ENCODE measurements at places on chromosomes 1 and 21.

- DNase-seq: no peak
- peak overlapping the region; percentile 75 for H3K27ac ChIP-seq
- H3K4me3 ChIP-seq: peak overlapping the region; percentile 84
- H3K27me3 ChIP-seq: no peaks in the 10 kb centered on the region
Measured at GRCh38 chr1:149848340-149849110, 50.8 kb upstream of the BOLA1 start.

- no peak overlapping the region for H3K4me3 ChIP-seq
- H3K27ac ChIP-seq: peak overlapping the region; percentile 13
- peaks cover 5% of the 10 kb centered on the region for H3K4me1 ChIP-seq
- peaks cover 3% of the 10 kb centered on the region for H3K36me3 ChIP-seq
- no peak for DNase-seq
- no peaks in the 10 kb centered on the region for H3K27me3 ChIP-seq
Measured at GRCh38 chr1:226874579-226875425, 4.4 kb downstream of the PSEN2 start.

DNA sequence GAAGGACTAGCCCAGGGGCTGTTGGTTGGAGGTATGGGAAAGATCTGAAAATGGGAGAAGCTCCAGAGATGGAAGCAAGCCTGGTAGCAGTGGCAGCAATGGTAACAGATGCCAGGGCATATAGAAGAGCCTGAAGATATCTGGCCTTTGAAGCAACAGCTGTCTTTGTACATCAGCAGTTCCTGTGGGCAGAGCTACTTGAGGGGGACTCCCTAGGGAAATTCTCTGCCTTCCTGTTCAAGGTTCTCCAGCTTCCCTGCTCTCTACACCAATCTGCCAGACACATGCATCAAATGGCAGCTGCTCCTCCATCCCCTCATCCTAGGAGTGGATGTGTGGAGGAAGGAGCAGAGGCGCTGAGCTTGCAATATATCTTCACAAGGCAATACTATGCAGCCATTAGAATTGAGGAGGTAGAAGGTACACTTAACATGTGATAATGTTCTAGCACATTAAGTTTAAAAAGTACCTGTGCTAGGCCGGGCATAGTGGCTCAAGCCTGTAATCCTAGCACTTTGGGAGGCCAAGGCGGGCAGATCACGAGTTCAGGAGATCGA is 2.2 kb downstream of the TMEM35B start:
- peaks cover 38% of the 10 kb centered on the region for H3K4me1 ChIP-seq
- H3K27ac ChIP-seq: peak overlapping the region; percentile 77
- H3K36me3 ChIP-seq: peaks cover 17% of the 10 kb centered on the region
- DNase-seq: no peak
- H3K4me3 ChIP-seq: peak overlapping the region; percentile 98

DNA sequence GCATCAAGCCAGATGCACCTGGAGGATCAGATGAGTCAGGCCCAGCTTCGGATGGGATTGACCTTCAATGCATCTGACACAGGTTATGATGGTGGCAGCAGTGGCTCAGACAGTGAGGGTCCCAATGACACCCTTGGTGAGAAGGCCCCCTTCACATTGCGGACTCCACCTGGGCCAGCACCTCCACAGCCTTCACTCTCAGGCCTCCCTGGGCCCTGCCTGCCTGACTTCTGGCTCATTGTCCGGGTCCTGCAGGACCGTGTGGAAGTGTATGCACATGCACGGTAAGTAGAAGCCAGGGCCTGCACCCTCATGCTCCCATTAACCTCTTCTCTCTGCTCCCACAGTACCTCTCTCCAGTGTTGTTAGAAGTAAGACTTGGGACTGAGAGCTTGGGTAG is 20.8 kb downstream of the HYI start:
- H3K27me3 ChIP-seq: no peaks in the 10 kb centered on the region
- H3K27ac ChIP-seq: no peak overlapping the region
- peaks cover 43% of the 10 kb centered on the region for H3K36me3 ChIP-seq
- H3K4me3 ChIP-seq: no peak overlapping the region
- DNase-seq: no peak

- H3K27me3 ChIP-seq: peaks cover 47% of the 10 kb centered on the region
- no peak overlapping the region for H3K27ac ChIP-seq
- H3K4me1 ChIP-seq: no peaks in the 10 kb centered on the region
- H3K36me3 ChIP-seq: no peaks in the 10 kb centered on the region
- no peak overlapping the region for H3K4me3 ChIP-seq
Measured at GRCh38 chr1:47575855-47576757, 138.3 kb downstream of the FOXD2 start.

- peaks cover 14% of the 10 kb centered on the region for H3K4me1 ChIP-seq
- no peaks in the 10 kb centered on the region for H3K27me3 ChIP-seq
- DNase-seq: no peak
- peak overlapping the region; percentile 55 for H3K27ac ChIP-seq
- no peak overlapping the region for H3K4me3 ChIP-seq
Measured at GRCh38 chr1:46697053-46697452, 21.9 kb downstream of the EFCAB14 start.

DNA sequence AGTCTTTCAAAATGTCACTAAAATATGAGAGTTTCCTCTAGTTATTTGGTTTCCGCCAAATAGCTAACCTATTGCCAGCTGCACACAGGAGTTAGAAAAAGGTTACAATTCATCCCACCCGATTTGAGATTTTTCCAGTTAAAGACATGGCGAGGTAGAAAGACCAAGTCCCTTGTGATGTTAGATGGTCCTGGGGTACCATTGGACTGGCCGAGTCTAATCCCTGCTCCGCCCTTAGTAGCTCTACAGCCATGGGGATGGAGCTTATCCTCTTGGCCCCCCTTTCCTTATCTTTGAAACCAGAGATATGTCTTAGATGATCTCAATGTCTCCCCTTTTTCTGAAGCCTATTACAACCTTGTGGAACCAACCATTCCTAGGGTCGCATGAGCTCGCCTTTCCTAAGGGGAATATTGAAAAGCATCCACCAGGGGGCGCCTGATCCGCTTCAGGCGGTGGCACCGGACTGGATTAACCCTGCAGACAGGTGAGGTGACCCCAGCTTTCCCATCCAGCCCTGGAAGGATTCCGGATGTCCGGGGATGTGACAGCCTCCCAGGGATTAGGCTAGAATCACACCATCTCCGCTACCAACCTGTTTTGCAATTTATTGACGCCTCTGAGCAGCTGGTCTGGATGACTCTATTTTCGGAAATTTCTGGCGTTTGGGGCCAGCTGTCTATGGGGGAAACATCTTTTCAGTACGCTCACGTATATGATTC is 68.3 kb upstream of the SIM2 start:
- peaks cover 4% of the 10 kb centered on the region for H3K4me1 ChIP-seq
- H3K27me3 ChIP-seq: peaks cover 49% of the 10 kb centered on the region
- peaks cover 4% of the 10 kb centered on the region for H3K36me3 ChIP-seq
- H3K4me3 ChIP-seq: no peak overlapping the region
- peak; percentile 46 for DNase-seq

Data from effector memory CD8-positive, alpha-beta T cell (primary cell).